ENCODE measurements at places on chromosomes 3 and 15.

DNA sequence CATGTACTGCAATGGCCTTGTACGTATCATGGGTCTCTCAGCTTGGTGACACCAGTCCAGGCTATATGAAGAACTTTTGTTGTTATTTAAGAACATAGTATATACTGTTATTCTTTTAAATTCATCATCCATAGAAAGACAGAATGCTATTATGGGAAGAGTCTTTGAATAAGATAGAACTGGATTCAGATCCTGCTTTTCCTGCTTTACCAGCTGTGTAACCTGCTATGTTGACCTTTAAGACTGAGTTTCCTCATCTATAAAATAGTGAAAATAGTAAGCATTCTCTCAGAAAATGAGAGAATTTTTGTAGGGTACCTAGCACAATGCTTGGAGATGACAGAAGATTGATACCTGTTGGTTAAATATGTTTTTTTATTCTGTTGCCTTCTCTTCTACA is 204.1 kb upstream of the TBL1XR1 start:
- ATAC-seq = peak; percentile 86

- no peak for ATAC-seq
Observed at GRCh38 chr15:81171286-81171685, 25.4 kb upstream of the IL16 start.

GRCh38 chr3:1275495-1275894 is 182.7 kb downstream of the CNTN6 start:
- ATAC-seq = no peak

DNA sequence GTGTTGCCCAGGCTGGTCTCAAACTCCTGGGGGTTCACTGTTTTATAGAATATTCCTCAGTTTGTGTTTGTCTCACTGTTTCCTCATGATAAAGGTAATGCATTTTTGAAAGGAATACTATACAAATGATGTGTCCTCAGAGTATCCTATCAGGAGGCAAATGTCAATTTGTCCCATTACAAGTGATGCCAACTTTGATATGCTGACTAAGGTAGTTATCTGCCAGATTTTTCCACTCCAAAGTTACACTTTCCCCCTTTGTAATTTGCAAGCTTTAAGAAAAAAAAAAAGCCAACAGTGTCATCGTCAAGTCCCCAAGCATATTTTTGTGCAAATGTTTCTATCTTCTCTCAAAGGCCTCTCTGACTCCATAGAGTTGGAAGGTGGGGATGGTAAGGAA is 9.0 kb downstream of the EIF5A2 start:
- ATAC-seq = no peak

DNA sequence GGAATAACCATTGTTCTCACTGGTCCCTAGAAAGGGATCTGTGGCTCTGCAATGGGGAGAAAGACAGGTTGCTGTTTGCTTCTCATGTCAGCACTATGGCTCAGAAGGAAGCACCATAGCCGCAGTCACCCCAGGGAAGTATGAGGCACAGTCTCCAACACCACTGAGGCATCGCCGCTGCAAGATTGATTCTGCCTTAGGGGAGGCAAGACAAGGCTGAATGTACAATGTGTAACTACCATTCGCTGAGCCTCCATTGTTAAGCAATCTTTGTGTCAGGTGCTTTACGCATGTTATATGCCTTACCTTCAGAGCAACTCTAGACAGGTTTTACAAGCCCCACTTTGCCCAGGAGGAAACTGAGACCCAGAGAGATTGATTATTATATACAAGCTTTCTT is 100.7 kb upstream of the KCNMB2 start:
- ATAC-seq = peak; percentile 79

- peak; percentile 68 for ATAC-seq
Observed at GRCh38 chr15:89654847-89655805, at the start of gene KIF7. Gene KIF7, minus strand, starts transcription at chr15:89655467. Its CDS starts 2,537 bp downstream, at chr15:89652930.

Data from esophagus mucosa (tissue), 1 donor.